Activated naive CD4-positive, alpha-beta T cell (primary cell): ENCODE measurements at places on chromosomes 16 and 17.

GRCh38 chr16:87070657-87071056 is 246.5 kb downstream of the C16orf95 start:
- DNase-seq: no peak

DNA sequence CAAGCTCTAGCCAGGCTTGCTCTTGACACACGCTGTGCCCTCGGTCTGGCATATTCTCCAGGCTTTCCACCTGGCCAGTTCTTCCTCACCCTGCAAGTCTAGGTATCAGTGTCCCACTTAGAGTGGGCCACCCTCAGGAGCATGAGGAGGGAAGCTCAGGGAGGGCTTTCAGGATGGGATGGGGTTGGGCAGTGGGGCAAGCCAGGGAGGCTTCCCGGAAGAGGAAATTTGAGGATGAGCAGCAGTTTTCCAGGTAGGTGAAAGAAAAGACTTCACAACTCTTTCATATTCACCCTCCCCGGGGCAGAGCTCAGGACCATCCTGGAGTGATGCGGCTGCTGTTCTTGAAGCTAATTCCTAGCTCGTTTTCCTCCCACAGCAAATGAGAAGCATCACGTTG is 14.5 kb upstream of the LDHD start:
- DNase-seq: no peak

- no peak for DNase-seq
These were observed 85.7 kb downstream of the CMIP start for GRCh38 chr16:81530296-81530721.

- DNase-seq: peak; percentile 8
These were observed 1.3 kb downstream of the SPN start for GRCh38 chr16:29664091-29664921.

DNA sequence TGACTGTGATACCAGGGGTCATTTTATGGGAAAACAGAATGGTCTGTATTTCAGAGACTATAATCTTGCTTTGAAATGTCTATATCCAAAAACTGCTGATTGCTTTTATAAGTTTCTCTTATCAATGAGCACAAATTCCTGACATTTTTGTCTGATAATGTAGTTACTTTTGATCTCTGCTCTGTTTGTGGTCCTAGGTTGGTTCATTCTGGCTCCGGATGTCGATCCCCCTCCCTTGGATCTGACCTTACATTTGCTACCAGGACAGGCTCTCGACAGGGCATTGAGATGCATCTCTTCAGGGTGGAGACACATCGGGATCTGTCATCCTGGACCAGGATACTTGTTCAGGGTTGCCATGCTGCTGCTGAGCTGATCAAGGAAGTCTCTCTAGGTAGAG is 27.3 kb upstream of the VPS4A start:
- DNase-seq: no peak

DNA sequence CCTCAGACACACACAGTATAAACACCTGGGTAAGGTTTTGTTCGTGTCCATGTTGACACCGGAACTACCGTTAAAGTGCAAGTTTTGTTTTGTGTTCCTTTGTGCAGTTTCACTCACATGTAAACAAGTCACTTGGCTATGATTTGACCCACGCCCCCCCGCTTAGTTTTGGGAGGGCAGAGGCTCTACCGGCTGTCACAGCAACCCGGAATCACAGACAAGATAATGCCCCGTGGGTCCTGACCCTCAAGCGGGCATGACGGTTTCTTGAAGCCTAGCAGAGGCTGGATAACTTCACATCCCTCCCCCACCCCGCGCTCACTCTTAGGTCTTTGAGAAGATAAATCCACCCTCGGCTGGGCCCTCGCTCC is 1.7 kb downstream of the RASD1 start:
- DNase-seq: no peak

- DNase-seq: no peak
These were observed 50.5 kb upstream of the CDH11 start for GRCh38 chr16:65172356-65172755.

- DNase-seq: no peak
These were observed 16.6 kb upstream of the DBNDD1 start for GRCh38 chr16:90035902-90036301.

GRCh38 chr17:41500131-41500911 is 5.1 kb downstream of the KRT13 start:
- DNase-seq: no peak

GRCh38 chr16:84749815-84750214 is 50.0 kb downstream of the USP10 start:
- no peak for DNase-seq

DNA sequence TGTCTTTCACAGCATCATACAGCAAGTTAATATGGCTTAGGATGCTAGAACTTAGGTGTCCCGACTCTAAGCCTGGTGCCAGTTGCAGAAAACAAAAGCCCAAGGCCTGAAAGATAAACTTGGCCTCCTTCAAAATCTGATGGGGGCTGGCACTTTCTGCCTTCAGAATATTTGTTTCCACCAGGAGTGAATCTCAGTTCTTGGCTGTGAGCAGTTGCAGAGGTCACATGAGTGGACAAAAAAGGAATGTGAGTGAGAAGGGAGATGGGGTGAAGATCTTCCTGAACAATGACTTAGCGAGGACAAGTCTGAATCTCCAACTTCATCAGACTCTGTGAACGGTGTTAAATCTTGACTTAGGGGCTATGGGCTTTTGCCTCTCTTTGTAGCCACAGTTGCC is 46.6 kb downstream of the HOXB1 start:
- DNase-seq: no peak

DNA sequence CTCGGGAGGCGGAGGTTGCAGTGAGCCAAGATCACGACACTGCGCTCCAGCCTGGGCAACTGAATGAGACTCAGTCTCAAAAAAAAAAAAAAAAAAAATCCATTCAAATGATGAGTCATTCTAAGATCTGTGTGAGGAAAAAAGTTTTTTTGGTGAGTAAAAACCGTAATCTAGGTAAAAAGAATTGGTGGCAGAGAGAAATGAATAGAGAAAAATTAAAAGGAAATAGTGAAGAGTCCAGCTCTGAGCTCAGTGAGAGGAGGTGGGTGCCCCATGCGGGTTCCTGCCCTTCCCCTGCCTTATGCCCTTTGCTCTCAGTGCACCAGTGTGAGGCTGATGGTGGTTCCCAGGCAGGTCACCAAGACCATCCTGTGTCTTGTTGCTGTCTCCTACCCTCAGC is 20.9 kb downstream of the GAN start:
- DNase-seq: no peak
